ENCODE measurements at places on chromosomes 7 and 10. TPM values are rescaled to one million over a fixed set of nuclear protein-coding genes. Genes with fewer than 3 reads are reported as not detected.

Gene ASB13
- 6.4 TPM for total RNA-seq

GRCh38 chr7:127146746-127147536 lies 105.8 kb downstream of the GRM8 start:
- DNase-seq, result no peak

DNA sequence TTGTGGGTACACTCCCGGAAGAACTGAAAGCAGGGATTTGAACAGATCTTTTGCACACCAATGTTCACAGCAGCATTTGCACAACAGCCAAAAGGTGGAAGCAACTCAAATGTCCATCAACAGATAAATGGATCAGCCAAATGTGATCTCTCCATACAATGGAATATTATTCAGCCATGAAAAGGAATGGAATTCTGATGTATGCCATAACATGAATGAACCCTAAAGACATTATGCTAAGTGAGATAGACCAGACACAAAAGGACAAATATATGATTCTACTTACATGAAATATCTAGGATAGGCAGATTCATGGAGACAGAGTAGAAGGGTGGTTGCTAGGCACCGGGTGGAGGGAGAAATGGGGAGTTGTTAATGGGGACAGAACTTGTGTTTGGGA lies 36.7 kb downstream of the CLEC2L start:
- no peak for DNase-seq

DNA sequence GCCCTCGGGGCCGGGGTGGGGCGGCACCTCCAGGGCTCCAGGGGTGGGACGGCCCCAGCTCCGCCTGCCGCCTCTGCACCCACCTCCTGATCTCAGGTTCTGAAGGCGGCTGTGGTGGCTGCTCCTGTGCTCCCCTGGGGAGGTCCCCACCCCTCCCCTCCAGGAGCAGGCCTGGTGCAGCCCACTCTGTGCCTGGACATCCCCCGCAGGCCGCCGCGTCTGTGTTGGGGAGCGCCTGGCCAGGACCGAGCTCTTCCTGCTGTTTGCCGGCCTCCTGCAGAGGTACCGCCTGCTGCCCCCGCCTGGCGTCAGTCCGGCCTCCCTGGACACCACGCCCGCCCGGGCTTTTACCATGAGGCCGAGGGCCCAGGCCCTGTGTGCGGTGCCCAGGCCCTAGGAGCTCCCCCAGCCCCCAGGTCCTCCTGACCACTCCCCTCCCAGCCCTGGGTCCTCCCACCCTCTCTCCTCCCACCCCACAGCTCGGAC lies 5.5 kb downstream of the CYP2W1 start:
- DNase-seq, result no peak

DNA sequence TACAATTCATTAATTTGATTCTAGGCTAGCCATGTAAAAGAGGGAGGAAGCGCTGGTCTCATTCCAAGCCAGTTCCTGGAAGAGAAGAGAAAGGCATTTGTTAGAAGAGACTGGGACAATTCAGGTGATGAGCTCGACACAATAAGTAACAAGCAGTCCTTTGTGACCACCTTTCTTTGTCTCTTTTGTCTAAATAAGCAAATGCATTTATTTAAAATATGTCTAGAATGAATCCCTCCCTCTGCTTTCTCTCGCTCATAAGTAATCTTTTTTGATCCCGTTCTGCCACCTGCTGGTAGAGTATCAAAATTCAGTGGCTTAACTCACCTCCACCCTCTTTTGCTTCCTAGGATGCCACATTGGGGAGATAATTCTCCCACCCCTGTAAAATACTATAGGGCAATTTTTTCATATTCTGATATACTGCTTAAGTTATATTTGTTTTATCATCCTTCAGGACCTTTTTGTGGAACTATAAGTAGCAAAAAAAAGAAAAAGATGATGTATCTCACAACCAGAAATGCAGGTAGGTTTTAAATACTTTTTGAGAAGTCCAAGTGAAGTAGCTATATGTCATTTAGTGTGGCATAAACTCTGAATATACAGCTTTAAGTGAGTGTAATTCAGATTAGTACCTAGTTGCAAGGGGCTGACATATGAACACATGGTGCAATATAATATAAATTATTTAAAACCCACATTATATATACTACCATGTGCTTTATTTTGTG lies 91.5 kb downstream of the GSDME start:
- DNase-seq, result peak; percentile 58

DNA sequence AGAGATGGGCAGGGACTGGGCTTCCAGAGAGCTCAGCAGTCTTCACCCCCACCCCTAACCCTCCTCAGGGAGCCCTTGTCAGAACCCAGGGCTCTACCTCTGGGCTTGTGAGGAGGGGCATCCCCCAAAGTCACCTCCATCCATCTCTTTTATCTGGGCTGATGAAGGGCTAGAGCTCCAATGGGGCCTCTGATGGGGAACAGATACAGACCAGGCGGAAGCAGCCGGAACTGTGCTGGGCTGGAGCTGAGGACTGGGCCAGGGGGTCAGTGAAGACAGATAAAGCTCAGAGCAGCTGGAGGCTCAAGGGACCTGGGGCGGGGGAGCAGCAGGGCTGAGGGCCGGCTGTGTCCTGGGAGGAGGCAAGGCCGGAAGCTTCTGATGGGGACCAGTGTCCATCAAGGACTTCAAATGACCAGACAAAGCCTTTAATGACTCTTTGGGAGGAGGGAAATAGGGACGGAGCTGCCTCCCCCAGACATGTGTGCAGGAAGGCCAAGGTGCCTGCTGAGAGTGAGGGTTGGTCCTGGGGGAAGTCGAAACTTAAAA lies 10.2 kb downstream of the KAZALD1 start:
- DNase-seq, result no peak

DNA sequence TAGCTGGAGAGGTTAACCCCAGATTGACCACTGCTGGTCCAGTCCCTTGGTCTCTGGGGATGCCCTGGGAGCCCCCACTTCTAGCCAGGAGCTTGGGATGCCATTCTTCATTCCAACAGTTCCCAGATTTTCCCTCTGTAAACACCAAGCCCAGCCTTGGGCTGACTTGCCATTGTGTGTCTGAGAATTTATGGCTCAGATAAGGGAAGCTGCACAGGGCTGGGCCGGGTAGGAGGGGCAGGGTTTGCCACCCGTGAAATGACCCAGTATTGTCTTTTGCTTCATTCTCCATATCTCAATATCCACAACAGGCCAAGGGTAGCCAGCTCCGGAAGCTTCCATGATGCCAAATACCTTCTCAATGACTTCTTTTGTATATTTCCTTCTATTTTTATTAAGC lies 32.1 kb downstream of the AFAP1L2 start:
- no peak for DNase-seq

- DNase-seq, result no peak
Measured at GRCh38 chr7:87471473-87471872, 4.0 kb downstream of the ABCB4 start.
